ENCODE measurements at places on chromosomes 7 and 10.

DNA sequence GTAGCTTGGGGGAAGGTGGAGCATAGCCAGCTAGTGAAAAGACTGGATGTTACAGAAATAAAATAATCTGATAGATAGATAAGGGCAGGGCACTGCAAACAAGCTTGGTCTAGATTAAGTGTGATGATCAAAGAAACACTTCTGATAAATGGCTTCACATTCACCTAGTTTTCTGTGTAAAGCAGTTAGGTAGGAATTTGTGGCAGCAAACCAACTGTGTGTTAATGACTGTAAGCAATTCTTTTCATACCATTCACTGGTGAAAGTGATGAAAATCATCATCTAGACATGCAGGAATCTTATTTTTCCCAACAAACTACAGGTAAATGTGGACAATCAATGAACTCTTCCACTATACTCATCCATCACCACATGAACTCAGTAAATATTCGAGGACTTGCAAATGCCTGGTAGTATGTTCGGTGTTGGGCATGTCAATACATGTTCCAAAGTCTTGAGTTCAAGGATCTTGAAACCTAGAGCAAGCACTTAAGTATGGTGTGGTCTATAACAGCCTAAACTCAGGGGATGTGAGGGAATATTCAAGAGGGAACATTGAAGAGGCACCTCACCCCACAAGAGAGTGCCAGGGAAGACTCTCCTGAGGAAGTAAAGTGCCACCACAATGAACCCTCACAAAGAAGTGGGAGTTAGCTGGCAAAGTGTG is 20.5 kb downstream of the PON3 start:
- DNase-seq, result no peak

DNA sequence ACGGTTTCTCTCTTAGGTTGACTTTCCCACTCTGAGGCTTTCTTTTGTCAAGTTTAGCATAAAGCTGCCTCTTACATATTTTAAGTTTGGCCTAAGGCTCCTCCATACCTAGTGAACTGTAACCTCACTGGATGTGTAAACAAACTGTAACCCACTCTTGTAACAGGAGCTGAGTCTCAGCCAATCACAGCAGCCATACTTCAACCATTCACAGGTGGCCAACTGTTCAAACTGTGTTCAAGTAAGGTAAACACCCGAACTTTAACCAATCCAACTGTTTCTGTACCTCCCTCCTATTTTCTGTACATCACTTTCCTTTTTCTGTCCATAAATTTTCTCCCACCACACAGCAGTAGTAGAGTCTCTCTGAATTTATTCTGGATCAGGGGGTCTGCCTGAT is 7.7 kb upstream of the NRBF2 start:
- DNase-seq, result no peak

DNA sequence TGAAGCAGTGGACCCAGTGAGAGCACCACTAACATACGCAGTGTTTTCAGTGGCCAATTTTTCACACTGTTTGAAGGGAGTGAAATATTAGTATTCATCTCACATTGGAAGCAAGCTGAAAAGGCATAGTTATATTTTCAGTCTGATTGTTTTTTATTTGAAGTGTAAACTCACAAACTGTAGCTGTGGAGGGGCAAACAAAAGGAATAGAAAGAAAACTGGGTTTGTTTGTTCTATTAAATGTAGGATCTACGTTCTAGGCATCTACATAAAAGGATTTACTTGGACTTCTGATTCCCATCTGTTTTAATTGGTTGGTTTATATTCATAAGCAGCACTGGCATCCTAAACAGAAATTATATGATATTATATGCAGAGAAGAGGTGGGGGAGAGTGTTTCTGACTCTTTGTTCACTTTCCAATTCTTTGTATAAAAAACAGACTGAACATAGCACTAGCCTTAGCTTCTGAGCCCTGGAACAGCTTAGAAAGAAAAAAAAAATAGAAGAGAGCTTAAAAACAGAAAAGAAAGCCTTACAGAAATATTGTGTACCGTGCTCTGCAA is 447.8 kb upstream of the KCND2 start:
- no peak for DNase-seq

DNA sequence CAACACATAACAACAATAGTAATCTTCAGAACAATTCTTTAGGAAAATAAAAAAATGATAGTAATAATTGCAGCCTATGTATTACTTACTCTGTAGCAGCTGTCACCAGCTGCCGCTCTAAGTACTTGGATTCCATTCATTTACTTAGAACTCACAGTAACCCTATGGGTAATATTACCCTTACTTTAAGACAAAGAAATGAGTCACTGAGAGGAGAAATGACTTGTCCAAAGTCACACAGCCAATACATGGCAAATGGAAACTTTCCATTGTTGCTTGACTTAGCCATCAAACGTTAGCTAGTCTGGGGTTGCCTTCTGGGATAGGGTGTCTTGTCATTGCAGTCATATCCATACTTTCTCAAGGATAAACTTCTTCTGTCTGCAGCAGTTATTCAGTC is 3.6 kb downstream of the CCNY start:
- DNase-seq, result no peak

GRCh38 chr10:114871379-114871778 is 49.8 kb downstream of the FHIP2A start:
- DNase-seq, result no peak

GRCh38 chr10:3808689-3809199 is 23.7 kb upstream of the KLF6 start:
- DNase-seq, result no peak

GRCh38 chr7:29086545-29086944 is 59.8 kb downstream of the CPVL start:
- no peak for DNase-seq

DNA sequence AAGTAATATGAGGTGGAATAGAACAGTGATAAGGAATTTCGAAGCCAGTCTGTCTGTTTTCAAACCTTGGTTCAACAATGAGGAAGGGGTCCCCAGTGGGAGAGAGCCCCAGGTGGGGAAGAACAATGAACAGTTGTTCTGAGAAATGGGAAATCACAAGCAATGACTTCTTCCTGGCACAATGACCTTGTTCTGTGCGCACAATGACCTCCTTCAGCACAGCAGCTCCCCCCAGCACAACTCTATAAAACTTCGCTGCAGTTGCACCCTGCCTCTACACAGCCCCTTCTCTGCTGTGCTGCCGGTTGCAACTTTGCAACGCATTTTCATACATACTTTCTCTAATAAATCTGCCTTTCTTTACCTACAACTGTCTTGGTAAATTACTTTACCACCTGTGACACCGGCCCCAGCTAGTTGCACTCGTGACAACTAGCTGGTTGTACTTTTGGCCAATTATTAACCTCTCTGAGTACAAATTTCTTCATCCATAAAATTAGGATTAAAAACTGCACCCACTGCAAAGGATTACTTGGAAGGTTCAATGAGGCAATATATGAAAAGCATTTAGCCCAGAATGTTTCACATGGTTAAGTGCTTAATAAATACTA is 40.5 kb downstream of the ASB4 start:
- DNase-seq, result no peak

DNA sequence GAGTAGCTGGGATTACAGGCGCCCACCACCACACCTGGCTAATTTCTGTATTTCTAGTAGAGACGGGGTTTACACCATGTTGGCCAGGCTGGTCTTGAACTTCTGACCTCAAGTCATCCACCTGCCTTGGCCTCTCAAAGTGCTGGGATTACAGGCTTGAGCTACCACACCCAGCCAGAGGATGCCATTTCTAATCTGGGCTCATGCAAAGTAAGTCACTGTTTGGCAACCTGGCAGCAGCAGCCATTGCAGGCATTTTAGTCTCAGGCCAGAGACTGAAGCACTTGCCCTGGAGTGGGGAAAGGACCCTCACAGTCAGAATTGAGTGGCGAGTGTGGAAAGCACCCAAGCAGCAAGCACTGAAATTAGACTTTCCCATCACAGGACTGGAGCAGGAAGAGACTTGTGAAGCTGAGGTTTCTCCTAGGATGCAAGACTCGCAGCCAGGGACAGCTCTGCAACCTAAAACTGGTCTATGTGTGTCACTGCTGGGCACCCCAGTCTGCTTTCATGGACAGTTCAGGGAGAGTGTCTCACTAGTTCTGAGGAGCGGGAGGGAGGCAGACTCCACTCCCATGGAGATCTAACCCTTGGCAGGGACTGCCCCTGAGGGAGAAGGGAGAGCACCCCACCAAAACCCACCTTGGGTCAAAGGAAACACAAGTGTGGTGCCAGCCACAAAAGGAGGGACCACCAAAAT is 27.6 kb downstream of the SNX13 start:
- DNase-seq, result no peak

- DNase-seq, result no peak
Observed at GRCh38 chr10:108500396-108500795, 1335.9 kb upstream of the SORCS1 start.

DNA sequence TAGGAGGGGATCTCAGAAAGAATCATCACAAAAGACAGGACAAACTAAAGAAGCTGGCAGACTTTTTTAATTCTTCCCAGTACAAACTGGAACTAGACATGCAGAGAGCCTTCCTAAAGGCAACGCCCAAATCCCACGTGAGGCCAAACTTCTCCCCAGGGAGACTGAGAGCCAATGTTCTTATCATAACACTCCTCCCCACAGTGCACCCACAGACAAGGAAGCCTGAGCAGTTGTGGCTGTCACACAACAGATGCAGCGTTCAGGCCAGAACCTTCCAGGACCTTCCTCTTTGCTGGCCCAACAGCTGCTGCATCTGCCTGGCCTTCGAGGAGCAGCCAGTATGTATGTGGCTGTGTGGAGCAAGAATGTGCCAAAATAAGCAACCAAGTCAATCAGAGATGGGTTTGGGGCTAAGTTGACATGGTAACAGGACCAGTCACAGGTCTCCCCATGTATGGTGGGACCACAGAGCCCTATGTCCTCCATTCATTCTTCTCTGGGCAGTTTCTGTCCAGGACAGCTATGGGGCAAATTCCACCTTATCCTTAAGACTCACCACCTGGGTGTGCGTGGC is 34.9 kb downstream of the SRPK2 start:
- DNase-seq, result no peak

DNA sequence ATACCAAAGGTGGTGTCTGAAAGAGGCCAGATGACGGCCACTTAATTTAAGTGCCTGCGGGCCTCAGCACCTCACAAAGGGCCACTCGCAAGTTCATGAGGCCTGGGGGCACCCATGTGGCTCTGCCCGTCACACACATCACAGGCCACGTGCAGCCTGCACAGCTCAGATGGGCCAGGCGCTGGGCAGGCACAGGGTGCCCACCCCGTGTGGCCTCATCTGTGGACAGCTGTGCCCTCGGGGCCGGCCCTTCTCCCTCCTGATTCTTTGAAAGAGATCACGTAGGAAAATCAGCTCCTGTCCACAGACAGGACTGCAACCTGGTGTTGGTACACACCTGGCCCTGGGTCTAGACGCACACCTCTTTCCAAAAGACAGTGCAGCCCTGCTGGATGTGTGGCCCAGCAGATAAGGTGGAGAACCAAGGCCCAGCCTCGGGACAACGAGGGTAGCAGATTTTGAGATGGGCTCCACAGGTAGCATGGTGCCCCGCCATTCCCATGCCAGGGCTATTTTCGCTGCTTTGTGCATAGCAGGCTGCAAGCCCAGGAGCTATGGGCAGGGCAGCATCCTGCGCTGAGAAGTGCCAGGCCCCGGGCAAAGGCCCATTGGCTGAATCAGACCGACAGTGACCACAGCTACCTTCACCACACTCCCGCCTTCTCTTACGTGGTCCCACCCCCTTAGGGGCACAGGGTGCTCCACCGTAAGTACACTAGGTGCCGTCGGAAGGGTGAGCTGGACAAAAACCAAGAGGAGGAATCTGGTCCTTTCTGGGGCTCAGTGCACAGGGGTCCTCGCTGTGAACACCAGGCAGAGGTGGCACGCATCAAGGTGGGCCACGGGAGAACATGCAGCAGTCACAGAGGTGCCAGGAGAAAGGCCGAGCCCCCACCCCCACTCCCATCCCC is 124.5 kb downstream of the EBF3 start:
- no peak for DNase-seq

DNA sequence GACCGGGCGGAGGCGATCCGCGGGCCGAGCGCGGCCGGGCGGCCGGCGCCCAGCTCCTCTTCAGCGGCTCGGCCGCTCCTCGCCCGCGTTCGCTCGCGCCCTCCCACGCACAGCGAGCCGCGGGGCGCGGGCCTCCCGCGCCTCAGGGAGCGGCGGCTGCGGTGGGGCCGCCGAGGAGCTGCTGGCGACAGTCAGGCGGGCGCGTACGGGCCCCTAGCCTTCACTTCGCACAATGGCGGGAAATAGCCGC is at the start of gene MCMBP:
TSS of gene MCMBP (minus strand) at position 234 of the 250 bp plus-strand sequence. CDS start 259 bp downstream, outside the sequence.
- no peak for DNase-seq

Data from left renal cortex interstitium (tissue), 4 donors.